ENCODE measurements at places on chromosomes 13 and 19.

GRCh38 chr19:10881403-10882107 is 10.2 kb downstream of the CARM1 start:
- peak; percentile 45 for DNase-seq
- no peak overlapping the region for H3K4me3 ChIP-seq
- no peak overlapping the region for H3K27ac ChIP-seq
- 0 out of 2 replicates have a peak, but pooled peaks cover 9% of the 10 kb centered on the region for H3K4me1 ChIP-seq

- H3K4me3 ChIP-seq: no peak overlapping the region
- no peaks in the 10 kb centered on the region for H3K27me3 ChIP-seq
- DNase-seq: no peak
- H3K4me1 ChIP-seq: no peaks in the 10 kb centered on the region
Measured at GRCh38 chr13:97528518-97528917, 94.5 kb downstream of the RAP2A start.

DNA sequence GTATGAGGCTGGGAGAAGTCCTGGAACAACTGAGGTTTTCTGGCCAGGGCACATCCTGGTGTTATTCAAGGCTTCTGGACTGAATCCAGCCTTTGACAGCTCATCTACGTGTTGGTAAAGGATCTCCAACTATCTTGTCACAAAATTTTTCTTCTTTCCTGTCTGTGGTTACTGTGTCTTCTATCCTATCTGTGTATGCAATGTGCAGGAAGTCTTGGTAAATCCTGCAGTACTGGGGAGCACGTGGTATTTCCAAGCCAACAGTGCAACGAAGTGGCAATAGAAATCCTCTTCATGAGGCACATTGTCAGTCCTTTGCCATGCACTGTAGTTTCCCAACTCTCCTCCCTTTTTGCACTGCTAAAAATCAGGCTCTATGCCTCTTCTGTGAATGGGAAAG is 86.7 kb downstream of the ZNF100 start:
- no peak overlapping the region for H3K4me3 ChIP-seq
- no peaks in the 10 kb centered on the region for H3K27me3 ChIP-seq
- H3K36me3 ChIP-seq: no peaks in the 10 kb centered on the region

DNA sequence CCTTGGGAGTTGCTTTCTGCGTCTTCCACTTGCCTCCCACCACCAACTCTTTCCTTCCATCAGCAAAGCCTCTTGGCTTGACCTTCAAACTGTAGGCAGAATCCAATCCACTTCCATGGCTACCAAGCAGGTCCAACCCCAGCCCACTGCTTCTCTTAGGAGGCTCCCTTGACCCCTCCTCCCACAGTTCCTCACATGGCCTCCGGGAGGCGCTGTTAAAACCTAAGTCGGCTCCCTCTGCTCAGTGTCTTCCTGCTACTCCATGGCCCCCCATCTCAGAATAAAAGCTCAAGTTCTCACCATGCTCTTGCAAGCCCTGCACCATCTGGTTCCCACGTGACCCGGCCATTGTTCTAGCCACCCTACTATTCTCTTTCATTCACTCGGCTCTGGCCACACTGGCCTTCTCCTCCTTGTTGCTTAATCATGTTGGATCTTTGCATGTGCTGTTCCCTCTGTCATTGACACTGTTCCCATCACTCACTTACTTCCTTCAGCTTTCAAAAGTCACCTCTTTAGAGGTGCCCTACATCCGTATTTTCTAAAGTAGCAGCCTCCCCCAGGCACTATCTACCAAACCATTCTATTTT is 7.5 kb downstream of the IZUMO2 start:
- no peak overlapping the region for H3K4me3 ChIP-seq
- no peaks in the 10 kb centered on the region for H3K4me1 ChIP-seq
- H3K27ac ChIP-seq: no peak overlapping the region

- H3K36me3 ChIP-seq: 0 out of 2 replicates have a peak, but pooled peaks cover 5% of the 10 kb centered on the region
- no peak for DNase-seq
- peaks cover 50% of the 10 kb centered on the region for H3K4me1 ChIP-seq
- H3K27me3 ChIP-seq: no peaks in the 10 kb centered on the region
Measured at GRCh38 chr13:46666727-46667456, 113.9 kb downstream of the LRCH1 start.

DNA sequence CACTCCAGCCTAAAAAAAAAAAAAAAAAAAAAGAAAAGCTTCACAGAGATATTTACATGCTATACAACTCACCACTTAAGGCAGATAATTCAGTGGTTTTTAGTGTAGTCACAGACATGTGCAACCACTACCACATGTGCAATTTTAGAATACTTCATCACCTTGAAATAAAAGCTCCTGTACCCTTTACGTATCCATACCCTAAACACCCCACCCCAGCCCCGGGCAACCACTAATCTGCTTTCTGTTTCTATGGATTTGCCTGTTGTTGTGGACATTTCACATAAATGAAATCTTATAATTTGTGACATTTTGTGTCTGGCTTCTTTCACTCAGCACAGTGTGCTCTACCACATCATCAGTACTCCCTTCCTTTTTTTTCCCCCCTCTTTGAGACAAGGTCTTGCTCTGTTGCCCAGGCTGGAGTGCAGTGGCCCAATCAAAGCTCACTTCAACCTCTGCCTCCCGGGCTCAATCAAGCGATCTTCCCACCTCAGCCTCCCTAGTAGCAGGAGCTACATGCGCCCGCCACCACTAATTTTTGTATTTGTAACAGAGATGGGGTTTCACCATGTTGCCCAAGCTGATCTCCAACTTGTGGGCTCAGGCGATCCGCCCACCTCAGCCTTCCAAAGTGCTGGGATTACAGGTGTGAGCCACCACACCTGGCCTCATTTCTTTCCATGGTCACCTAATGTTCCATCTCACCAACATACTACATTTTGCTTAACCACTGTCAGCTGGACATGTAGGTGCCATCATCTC is 4.0 kb downstream of the DDX39A start:
- H3K27me3 ChIP-seq: no peaks in the 10 kb centered on the region
- no peak overlapping the region for H3K4me3 ChIP-seq
- peaks cover 17% of the 10 kb centered on the region for H3K4me1 ChIP-seq
- no peak overlapping the region for H3K27ac ChIP-seq

- H3K4me3 ChIP-seq: no peak overlapping the region
- no peaks in the 10 kb centered on the region for H3K36me3 ChIP-seq
- no peak overlapping the region for H3K27ac ChIP-seq
Measured at GRCh38 chr13:67036699-67037457, 193.3 kb downstream of the PCDH9 start.

DNA sequence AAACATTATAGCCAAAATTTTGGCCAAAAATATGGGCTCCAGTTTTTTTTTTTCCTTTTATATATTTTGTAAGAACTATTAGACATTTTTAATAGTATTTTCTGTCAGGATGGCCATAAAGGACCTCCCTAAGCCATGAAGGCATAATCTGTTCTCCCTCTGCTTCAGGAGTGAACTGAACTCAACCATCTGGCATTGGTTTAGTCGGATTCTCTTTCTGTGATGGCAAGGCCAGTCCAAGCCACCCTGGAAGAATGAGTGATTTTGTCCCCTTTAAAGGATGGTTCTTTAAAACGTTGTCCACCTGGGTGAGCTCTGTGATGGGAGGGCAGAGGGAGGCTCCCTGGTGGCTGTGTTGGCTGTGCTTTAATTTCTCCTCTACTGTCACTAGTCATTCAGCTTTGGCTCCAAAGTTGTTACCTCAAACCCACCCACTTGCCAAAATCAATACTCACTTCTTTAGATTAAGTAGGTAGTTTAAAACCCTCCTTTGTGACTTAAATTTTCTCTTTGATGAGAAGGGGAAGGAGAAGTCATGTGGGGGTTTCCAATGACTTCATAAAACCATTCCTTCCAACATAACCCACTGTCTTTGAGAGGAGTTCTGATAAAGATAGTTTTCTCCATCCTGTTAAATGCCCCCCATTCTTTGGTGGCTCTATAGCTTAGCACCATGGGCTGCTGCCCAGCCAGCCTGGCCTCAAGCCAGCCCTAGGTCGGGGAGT is 4.4 kb downstream of the TNFRSF19 start:
- no peaks in the 10 kb centered on the region for H3K36me3 ChIP-seq
- peaks cover 27% of the 10 kb centered on the region for H3K4me1 ChIP-seq
- no peaks in the 10 kb centered on the region for H3K27me3 ChIP-seq
- H3K27ac ChIP-seq: no peak overlapping the region
- H3K4me3 ChIP-seq: no peak overlapping the region
- DNase-seq: no peak

DNA sequence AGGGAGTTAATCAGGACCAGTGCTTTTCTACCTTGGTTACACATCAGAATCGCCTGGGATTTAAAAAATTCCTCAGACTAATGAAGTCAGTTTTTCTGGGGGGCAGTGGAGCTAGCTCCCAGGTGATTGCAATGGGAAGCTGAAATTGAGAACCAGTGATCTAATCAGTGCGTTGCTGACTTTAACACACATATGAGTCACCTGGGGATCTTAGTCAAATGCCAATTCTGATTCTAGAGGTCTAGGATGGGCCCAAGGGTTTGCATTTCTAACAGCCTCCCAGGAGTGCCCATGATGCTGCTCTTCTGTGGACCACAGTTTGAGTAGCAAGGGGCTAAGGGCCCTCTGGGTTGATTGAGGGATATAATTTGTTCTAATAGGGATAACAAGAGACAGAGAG is 54.5 kb downstream of the KL start:
- no peaks in the 10 kb centered on the region for H3K27me3 ChIP-seq
- no peak overlapping the region for H3K4me3 ChIP-seq

DNA sequence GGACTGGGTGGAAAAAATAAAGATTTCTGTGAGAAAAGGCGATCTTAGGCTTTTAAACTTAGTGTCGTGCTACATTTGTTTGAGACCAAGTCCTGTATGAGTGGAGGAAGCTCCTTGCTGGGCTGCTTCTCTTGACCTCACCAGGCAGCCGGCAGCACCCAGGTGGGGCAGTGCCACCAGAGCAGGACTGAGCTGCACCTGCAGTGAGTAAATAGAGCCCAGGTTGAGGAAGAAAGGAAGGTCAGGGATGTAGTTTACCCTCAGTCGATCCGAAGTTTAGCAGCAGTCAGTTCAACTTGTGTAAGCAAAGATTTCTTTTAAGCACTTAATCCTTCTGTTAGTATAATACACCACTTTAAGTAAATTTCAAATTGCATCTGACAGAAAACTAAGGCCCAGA is 13.6 kb downstream of the HNRNPM start:
- peak overlapping the region; percentile 6 for H3K27ac ChIP-seq
- no peak for DNase-seq
- H3K4me3 ChIP-seq: no peak overlapping the region
- no peaks in the 10 kb centered on the region for H3K27me3 ChIP-seq
- peaks cover 57% of the 10 kb centered on the region for H3K36me3 ChIP-seq

GRCh38 chr13:109141706-109142105 is 512.3 kb downstream of the MYO16 start:
- peaks cover 19% of the 10 kb centered on the region for H3K4me1 ChIP-seq
- no peak overlapping the region for H3K4me3 ChIP-seq
- peak overlapping the region; percentile 86 for H3K27ac ChIP-seq
- peak; percentile 72 for DNase-seq
- H3K36me3 ChIP-seq: no peaks in the 10 kb centered on the region

DNA sequence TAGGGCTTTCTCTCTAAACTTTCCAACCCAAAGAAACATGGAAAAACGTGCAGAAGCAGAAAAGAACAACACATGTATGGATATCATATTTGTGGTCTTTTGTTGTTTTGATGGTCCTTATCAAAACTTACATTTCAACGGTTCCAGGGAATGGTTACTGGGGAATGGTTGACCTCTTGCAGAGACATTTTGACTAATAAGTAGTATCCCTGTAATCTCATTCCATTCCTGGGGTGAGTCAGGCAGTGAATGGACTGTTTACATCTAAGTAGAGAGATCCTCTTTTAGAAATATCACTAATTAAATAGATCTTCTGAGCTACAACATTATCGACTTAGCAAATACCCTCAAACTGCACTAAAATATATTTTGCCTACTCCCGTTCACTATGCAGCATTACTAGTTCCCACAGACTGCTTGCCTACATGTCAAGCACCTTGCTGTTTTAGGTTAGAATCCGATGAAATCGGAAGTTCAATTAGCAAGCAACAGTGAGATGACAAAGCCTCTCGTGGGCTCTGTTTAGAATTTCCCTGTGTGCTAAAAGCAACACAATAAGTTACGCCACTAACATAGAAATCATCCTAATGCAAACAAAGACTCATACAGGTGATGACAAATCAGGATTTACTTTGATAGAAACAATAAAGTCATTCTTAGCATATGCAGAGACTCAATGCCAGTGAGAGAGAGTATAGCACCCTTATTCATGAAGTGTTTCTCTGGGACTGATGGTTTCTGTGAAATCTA is 797.7 kb upstream of the ARGLU1 start:
- peaks cover 3% of the 10 kb centered on the region for H3K4me1 ChIP-seq
- H3K27ac ChIP-seq: no peak overlapping the region
- H3K27me3 ChIP-seq: no peaks in the 10 kb centered on the region
- no peaks in the 10 kb centered on the region for H3K36me3 ChIP-seq
- no peak overlapping the region for H3K4me3 ChIP-seq

DNA sequence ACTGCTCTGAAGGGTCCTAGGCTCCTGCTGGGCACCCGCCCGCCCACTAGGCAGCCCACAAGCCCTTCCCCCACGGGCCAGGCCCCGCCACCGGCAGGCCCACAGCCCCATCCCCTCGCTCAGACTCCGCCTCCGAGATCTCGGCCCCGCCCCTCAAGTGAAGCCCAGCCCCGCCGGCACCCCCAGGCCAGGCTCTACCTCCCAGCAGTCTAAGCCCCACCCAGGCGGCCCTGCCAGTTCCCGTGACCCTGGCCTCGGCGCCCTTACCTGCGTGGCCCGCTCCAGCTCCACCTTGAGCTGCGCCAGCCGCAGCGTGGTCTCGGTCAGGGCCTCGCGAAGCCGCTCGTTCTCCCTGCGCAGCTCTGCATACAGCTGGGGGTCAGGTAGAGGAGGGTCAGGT is 16.3 kb downstream of the EPS8L1 start:
- peaks cover 28% of the 10 kb centered on the region for H3K36me3 ChIP-seq
- peaks cover 10% of the 10 kb centered on the region for H3K4me1 ChIP-seq
- H3K27ac ChIP-seq: no peak overlapping the region
- DNase-seq: peak; percentile 81
- no peaks in the 10 kb centered on the region for H3K27me3 ChIP-seq

DNA sequence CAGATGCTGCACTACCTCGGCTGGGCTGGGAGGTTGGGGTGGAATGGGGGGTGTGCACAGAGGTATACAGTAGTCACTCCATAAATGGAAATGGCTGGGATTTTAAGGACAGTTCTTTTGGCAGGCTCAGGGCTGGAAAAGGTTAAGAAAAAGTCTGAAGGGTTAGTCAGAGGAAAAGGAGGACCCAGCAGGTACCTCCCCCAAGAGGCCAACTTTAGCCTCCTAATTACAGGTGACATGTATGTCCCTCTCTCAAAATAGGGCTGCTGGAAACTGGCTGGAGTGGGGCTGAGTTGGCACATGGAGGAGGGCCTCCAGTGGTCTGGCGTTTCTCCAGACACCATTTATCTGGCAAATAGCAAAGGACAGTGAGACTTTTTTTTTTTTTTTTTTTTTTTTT is 994 bp downstream of the CCDC194 start:
- no peak for DNase-seq
- H3K4me1 ChIP-seq: peaks cover 7% of the 10 kb centered on the region
- no peaks in the 10 kb centered on the region for H3K36me3 ChIP-seq
- no peaks in the 10 kb centered on the region for H3K27me3 ChIP-seq
- H3K4me3 ChIP-seq: no peak overlapping the region
